ENCODE measurements at places on chromosomes 13 and 19.

- DNase-seq = no peak
Observed at GRCh38 chr13:105595471-105595870, 940.0 kb downstream of the EFNB2 start.

DNA sequence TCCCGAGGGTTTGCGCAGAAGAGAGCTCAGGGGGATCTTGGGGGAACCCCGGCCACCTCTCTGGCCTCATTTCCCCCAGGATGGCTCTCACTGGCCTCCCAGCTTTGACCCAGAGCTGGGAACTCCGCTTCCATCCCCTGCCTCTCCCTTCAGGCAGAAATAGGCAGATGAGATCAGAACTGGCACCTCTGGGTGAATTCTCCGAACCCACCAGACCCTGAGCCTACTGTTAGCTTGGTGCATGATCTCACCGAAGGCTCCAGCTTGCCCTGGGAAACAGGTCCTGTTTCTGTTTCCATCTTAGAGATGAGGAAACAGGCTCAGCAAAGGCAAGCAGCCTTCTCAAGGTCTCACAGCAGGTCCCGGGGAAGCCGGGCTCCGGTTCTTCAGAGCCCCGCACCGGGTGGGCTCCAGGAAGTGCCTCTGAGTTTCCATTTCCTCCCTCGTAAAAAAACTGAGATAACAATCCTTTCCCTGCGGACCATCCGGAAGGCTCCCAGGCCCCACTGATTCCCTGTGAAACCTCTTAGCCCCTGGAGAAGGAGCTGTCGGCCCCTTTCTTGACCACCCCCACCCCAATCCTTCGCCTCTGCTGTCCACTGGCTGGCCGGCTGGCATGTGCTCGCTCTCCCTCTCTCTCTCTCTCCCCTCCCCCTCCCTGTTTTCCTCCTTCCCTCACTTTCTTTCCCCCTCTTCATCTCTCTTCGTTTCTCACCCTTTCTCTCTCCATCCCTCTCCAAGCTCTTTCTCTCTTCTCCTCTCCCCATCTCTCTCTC, 2.1 kb downstream of the NECTIN2 start:
- no peak for DNase-seq

DNA sequence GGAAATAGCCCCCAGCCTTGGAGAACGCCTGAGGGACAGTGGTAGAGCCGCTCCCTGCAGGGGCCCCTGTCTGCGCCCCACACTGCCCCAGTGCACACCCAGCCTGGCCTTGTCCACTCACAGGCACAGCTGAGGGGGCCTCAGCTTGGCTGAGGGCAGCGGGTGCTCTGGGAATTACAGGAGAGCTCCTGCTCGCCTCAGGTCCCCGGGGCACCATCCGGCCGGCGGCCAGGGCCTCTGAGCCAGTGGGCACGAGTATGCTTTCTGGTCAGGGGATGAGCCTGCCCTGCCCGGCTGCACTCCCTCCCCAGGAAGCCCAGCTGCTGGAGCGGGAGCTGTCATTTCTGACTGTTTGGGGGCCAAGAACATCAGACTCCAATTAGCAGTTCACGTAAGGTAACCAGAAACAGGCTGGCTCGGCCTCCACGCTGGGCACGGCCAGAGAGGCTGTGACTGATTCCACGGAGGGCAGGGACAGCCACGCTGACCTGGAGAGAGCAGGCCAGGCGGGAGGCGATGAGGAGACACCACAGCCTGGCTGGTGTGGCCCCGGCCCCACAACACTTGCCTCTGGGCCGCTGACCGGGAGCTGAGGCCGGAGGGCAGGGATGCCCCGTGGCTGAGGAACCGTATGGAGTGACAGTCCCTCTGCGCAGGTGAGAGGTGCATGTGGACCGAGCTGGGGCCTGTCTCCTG, 15.4 kb downstream of the CEBPG start:
- DNase-seq = no peak

GRCh38 chr13:26425443-26426358, 131.8 kb upstream of the WASF3 start:
- DNase-seq = no peak

DNA sequence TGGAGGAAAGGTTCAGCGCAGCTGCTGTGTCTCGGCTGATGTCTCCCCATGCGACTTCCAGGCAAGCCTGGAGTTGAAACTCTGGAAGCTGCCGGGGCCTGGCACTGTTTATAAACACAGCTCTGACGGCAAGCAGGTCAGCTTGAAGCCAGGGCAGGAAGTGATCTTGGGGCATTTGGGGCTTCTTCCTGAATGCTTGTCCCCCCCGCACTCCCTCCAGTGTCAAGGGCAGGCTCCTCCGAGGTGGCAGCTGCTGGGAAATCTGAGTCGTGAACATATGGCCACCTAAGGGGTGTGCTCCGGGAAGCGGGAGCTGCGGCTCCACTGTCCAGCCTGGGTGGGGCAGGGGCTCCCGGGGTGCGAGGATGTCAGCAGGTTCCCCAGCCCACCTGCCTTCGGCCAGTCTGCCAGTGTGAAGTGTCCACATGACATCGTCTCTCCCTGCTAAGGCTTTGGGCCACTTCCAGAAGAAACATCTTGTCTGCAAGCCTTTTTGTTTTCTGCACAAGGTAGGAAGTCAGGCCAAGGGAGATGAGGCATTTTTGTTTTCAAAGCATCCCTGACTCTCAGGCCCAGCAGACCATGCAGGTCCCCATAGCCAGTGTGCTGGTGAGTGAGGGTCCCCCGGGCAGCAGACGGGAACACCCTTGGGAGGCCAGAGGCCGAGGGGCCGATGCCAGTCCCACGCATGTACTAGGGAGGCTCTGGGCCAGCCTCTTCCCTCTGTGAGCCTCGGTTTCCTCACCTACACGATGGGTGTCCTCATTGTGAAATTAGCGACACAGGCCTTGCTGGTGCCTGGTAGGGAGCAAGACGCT, 2.7 kb downstream of the PIAS4 start:
- no peak for DNase-seq

- DNase-seq = no peak
Observed at GRCh38 chr13:47846886-47847285, 154.2 kb downstream of the SUCLA2 start.

- DNase-seq = no peak
Observed at GRCh38 chr13:21529146-21529893, 70.2 kb upstream of the ZDHHC20 start.

- no peak for DNase-seq
Observed at GRCh38 chr19:29120466-29120865, 92.5 kb downstream of the UQCRFS1 start.

DNA sequence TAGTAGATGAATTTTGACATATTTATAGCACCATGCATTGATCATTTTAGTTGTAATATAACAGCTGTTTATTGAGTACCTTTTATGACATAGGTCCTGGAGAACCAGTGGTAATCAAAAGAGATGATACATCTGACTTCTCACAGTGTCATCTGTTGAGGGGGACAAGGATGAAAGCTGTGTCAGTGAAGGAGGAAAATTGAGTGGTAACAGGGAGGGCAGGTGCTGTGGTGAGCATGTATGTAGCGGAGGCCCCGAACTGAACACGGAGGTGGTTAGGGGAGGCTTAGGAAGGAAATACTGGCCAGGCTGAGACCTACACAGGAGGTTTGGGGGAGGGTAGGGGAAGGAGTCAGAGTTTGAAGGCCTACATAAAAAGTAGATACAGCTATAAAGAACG, 199.7 kb downstream of the GGACT start:
- DNase-seq = no peak

DNA sequence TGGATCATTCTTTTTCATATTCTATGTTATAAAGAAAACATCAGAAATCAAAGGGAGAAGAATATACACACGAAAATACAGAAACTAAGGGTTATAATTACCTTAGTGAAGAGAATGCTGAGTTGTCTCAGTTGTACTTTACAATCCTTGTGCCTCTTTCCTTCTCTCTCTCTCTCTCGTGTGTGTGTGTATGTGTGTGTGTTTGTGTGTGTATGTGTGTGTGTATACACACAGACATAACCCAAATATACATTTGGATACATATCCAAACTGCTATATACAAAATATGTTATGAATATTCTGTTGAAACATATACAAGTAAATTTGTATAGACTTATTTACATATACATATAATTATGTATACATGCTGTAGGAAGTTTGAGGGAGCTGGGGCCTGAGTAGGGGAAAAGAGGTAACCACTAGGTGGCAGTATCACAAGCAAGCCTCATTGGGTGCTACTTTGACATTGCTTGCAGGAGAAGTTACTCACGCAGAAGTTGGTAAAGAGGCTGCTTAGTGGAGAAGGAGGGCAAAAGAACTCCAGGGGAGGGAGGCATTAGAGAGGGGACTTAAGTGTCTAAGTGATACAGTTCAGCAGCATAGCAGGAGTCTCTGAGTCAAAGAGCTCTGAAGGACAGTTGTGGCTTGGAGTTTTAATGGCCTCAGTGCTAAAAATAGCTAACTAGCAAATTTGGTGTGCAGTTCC, 465.1 kb upstream of the PCDH20 start:
- no peak for DNase-seq

GRCh38 chr13:83568019-83568418, 314.3 kb downstream of the SLITRK1 start:
- no peak for DNase-seq

DNA sequence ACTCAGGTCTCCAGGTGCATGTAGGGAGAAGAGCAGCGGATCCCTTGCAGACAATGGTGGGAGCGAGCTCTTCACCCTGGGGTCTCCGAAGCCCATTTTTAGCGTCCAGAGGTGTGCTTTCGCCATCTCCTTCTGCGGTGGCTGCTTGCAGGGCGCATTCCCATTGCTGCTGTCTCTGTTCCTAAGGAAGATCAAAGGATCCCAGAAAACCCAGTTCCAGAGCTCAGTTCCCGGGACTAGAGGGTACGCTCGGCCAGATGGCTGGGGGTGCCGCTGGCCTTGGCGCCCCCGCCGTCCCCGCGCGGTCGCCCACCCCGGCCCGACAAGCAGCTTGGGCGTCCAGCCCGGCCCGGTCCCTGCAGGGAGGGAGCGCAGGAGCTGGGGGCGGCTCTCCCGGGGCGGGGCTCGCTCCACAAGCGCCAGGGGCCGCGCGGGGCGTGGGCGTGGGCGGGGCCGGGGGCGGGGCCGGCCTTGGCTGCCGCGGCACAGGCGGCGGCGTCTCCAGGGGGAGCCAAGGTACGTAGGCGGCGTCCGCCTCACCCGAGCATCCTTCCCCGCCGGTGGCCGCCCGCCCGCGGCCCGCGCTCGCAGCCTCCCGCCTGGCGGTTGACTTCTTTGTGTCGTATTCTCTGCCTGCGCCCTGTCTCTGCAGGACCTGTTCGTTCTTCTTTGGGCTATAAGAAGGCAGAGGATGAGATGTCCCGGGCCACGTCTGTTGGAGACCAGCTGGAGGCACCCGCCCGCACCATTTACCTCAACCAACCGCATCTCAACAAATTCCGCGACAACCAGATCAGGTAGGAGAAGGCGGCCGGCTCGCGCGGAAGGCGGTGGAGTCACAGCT, 96.8 kb downstream of the ATP8A2 start:
- no peak for DNase-seq

DNA sequence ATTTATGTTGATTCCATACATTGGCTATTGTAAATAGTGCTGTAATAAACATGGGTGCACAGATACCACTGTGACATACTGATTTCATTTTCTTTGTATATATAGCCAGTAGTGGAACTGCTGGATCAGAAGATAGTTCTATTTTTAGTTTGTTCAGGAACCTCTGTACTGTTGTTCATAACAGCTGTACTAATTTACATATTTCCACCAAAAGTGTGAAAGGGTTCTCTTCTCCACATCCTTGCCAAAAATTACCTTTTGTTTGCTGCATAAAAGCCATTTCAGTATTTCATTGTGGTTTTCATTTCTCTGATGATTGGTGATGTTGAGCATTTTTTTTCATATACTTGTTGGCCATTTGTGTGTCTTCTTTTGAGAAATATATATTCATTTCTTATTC, 1962.1 kb downstream of the PCDH9 start:
- DNase-seq = no peak

GRCh38 chr13:48590141-48590901, 57.4 kb upstream of the RCBTB2 start:
- no peak for DNase-seq

- DNase-seq = no peak
Observed at GRCh38 chr19:41755328-41755913, at the start of gene CEACAM6. Gene CEACAM6, plus strand, starts transcription at chr19:41755530. Its CDS starts 109 bp downstream, at chr19:41755639.

DNA sequence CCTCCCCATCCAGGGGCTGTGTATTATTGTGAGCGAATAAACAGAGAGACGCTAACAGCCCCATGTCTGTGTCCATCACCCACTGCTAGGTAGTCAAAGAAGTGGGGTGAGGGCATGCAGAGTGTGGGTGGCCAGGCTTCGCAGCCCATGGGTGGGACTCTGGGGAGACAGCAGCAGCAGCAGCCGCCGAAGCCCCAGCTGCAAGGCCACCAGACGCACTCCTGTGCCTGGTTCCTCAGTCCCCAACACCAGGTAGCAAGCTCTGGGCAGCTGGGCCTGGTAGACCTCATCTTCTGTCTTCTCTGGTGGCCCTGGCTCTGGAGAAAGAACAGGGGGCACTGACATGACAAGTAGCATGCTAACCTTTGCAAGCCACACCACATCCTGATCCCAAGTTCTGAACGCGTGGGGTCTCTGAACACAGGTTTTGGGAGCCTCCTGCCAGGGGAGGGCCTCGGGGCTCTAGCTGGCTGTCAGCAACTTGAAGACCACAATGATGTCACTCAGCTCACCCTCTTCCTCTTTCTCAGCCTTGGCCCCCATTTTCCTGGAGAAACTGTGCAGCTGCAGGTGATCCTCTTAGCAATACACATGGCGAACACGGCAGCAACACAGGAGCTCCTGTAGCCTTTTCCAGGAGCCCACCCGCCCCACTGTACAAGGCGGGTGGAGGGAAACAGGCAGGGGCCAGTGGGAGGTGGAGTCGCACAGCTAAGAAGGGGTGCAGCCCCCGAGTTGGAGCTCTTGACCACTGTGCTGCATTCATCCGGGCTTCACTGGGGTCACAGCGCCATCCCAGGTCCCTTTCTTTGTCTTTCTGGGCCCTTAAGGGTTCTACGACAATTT, 5.8 kb downstream of the FUZ start:
- no peak for DNase-seq

- no peak for DNase-seq
Observed at GRCh38 chr19:6458695-6459261, 814 bp downstream of the SLC25A23 start.

GRCh38 chr19:13087295-13087694, 15.4 kb downstream of the LYL1 start:
- DNase-seq = no peak

- DNase-seq = no peak
Observed at GRCh38 chr13:84607261-84608013, 725.2 kb upstream of the SLITRK1 start.

DNA sequence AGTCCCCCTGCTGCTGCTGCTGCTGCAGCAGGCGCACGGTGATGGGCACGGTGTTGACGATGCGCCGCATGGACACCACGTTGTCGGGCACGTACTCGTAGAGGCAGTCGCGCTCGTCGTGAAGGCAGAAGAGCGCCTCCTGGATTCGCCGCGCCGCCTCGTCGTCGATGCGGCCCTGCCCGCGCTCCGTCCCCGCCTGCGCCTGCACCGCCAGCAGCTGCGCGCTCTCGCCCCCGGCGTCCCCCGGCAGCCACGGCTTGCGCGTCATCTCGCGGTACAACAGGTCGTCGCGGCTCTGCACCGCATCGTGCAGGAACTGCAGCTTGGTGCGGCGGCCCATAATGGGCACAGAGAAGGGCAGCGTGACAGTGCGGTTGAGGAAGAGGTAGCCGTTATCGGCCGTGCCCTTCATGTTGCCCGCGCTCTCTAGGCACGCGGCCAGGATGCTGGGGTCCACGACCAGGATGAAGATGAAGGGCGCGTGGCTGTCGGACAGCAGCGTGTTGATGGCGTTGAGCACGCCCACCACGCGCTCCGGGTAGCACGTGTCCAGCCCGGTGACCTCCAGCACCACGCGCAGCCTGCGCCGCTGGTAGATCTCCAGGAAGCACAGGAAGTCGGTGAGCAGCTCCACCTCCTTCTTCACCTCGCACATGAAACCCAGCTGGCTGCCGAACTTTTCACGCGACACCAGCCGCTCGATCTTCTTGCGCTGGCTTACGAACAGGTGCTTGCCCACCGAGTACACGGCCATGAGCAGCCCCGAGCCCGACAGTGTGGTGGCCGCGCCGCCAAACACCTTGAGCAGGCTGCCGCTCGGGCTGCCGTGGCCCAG, 8.1 kb downstream of the NKPD1 start:
- peak; percentile 21 for DNase-seq
